ENCODE measurements at places on chromosomes 6 and 20. TPM values are rescaled to one million over a fixed set of nuclear protein-coding genes. Genes with fewer than 3 reads are reported as not detected.

DNA sequence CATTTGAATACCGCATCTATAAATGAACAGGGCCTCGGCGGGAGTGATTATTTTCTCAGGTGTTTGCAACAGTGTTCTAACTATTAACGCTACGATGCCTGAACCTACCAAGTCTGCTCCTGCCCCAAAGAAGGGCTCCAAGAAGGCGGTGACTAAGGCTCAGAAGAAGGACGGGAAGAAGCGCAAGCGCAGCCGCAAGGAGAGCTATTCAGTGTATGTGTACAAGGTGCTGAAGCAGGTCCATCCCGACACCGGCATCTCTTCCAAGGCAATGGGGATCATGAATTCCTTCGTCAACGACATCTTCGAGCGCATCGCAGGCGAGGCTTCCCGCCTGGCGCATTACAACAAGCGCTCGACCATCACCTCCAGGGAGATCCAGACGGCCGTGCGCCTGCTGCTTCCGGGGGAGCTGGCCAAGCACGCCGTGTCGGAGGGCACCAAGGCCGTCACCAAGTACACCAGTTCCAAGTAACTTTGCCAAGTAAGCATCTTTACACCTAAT is 70.9 kb downstream of the HFE start:
- DNase-seq = no peak

GRCh38 chr20:54254596-54254995 is 46.7 kb downstream of the PFDN4 start:
- no peak for DNase-seq

GRCh38 chr6:21143645-21144044 is 449.9 kb upstream of the SOX4 start:
- DNase-seq = no peak

DNA sequence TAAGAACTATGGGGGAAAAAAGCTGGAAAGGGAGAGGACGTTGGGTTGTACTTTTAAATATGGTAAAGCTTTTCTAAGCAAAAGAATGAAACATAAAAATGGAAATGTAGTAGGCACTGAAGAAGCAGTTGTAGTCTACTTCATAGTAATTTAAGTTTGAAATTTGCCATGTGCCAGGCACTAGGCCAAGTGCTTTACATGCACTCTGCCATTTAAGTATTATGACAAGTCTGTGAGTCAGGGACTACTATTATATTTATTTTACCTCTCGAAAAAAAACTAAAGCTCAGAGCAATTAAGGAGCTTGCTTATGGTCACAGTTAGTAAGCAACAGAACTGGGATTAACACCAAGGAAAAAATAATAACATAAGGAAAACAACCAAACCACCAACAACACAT is 257.8 kb downstream of the GMDS start:
- no peak for DNase-seq

GRCh38 chr20:62787321-62787720 is 9.0 kb upstream of the MRGBP start:
- no peak for DNase-seq

DNA sequence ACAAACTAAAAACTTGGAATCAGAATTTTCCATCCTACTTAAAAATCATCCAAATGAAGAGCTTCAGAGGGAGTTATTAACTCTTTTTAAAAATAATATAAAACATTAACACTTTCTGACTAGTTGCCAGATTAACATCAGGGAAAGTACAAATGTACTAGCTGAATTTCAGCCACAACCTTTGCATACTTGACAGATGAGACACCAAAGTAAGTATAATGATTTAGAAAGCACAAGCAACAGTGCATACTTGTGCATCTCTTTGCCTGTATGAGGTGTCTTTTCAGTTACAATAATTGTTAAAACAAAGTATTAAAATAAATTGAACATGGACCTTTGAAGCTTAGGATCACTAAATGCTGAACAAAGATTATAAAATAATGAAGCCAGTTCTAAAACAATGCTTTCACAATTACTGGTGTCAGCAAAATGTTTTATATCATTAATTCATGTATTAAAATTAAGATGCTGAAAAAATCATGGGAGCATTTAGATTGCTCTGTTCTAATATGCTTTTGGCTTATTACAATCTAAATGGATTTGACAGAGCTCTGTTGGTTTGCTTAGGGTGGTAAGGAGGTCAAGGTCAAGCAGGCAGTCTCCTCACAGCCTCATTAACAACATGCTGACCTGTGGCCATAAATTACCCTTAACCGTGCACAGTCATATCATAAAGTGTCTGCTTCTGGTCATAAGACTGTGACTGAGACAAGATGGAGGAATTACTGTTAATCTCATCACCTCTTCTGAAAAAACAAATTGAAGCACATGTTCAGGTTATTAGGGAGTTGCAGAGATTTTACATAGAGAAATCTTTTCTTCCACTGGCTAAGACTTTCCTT is 15.1 kb downstream of the RNF217 start:
- no peak for DNase-seq

LHFPL5 gene
- total RNA-seq = not detected

SAMD10 gene
- 2.5 TPM for total RNA-seq

MOG gene
- not detected for total RNA-seq

ZBTB2 gene
- 7.7 TPM for total RNA-seq

All from pulmonary artery endothelial cell (primary cell).